Memory B cell (primary cell): ENCODE measurements at places on chromosomes 13 and 19.

DNA sequence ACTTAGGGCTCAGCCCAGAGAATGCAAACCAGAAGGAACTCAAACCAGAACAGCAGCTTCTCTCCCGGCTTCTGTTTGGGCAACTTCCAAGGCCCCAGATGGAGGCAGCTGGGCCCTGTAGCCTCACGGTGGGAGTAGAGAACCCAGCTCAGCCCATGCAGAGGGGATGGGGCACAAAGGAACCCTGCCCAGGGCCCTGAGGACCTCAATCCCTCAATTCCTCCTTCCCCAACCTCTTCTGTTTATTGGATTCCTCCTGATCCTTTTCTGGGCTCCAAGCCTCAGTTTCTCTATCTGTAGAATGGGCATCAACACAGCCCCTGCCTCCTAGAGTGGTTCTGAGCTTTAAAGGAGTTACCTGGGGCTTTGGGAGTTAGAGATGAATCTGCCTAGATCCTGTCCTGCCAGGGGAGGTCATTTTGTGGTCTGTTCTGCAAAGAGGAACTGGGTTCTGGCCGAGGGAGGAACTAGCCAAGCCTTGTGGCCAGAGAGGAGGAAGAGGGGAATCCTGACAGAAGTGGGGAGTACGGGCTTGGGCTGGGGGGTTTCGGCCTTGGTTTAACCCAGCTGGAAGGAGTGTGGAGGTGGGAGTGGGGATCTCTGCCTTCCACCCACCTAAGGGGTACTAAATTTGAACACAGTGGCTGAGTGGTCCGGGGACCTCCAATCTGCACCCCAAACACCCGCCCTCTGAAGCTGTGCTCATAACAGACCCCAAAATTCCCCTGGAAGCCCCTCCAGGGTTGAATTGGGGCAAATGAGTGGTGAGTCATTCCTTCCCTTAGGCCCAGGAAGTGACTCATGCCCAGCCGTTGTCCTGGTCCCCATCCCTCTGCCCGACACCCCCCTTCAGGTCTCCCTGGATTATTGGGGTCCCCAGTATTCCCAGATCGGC is 2.7 kb downstream of the ADGRE5 start:
- H3K36me3 ChIP-seq, result peaks cover 4% of the 10 kb centered on the region
- no peaks in the 10 kb centered on the region for H3K27me3 ChIP-seq
- DNase-seq, result peak; percentile 38
- peak overlapping the region; percentile 86 for H3K4me3 ChIP-seq

- H3K4me1 ChIP-seq, result no peaks in the 10 kb centered on the region
- no peaks in the 10 kb centered on the region for H3K36me3 ChIP-seq
- no peak for DNase-seq
- H3K27me3 ChIP-seq, result peaks cover 3% of the 10 kb centered on the region
- no peak overlapping the region for H3K27ac ChIP-seq
These were observed 202.6 kb upstream of the SOX21 start for GRCh38 chr13:94914895-94915294.

DNA sequence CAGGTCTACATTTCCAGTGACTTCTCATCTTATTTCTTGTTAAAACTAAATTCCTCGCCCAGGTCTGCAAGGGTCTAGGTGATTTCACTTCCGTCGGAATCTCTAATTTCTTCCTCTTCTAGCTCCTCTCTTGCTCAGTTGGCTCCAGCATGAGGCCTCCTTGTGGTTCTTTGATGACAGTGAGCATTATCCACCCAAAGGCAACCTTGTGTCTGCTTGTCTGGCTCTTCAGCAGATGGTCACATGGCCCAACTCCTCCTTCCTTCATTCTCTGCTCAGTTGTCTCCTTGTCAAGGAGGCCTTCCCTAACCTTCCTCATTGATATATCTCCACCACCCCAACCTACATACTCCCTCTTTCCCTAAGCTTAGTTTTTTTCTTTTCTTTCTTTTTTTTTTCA is 1391.4 kb downstream of the EFNB2 start:
- H3K4me1 ChIP-seq, result peaks cover 10% of the 10 kb centered on the region
- no peaks in the 10 kb centered on the region for H3K27me3 ChIP-seq
- no peak overlapping the region for H3K4me3 ChIP-seq
- H3K36me3 ChIP-seq, result no peaks in the 10 kb centered on the region

- DNase-seq, result no peak
- no peaks in the 10 kb centered on the region for H3K27me3 ChIP-seq
- no peaks in the 10 kb centered on the region for H3K36me3 ChIP-seq
- no peak overlapping the region for H3K4me3 ChIP-seq
- H3K27ac ChIP-seq, result no peak overlapping the region
- no peaks in the 10 kb centered on the region for H3K4me1 ChIP-seq
These were observed 1362.0 kb downstream of the PCDH9 start for GRCh38 chr13:65868099-65868498.

GRCh38 chr13:49951754-49952535 is 15.8 kb upstream of the SPRYD7 start:
- DNase-seq, result no peak
- peaks cover 10% of the 10 kb centered on the region for H3K4me1 ChIP-seq
- no peak overlapping the region for H3K4me3 ChIP-seq
- H3K36me3 ChIP-seq, result peaks cover 6% of the 10 kb centered on the region

DNA sequence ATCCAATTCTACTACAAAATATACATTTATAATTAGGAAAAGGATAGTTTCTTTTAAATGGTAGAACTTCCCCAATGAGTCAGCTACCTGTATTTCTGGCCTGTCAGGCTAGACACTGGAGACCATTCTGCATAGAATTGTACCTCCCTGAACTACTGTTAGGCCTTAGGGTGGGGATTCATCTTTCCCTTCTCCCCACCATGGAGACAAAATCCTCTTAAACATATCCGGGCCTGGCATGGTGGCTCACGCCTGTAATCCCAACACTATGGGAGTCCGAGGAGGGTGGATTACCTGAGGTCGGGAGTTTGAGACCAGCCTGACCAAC is 24.5 kb upstream of the TPT1 start:
- no peak overlapping the region for H3K4me3 ChIP-seq
- H3K36me3 ChIP-seq, result peaks cover 26% of the 10 kb centered on the region
- no peak for DNase-seq
- no peaks in the 10 kb centered on the region for H3K27me3 ChIP-seq
- peaks cover 24% of the 10 kb centered on the region for H3K4me1 ChIP-seq

GRCh38 chr13:46621792-46622629 is 69.0 kb downstream of the LRCH1 start:
- DNase-seq, result no peak
- no peak overlapping the region for H3K27ac ChIP-seq
- peaks cover 63% of the 10 kb centered on the region for H3K4me1 ChIP-seq
- H3K4me3 ChIP-seq, result peak overlapping the region; percentile 12
- H3K36me3 ChIP-seq, result no peaks in the 10 kb centered on the region

- no peaks in the 10 kb centered on the region for H3K4me1 ChIP-seq
- no peak for DNase-seq
- no peaks in the 10 kb centered on the region for H3K27me3 ChIP-seq
- no peak overlapping the region for H3K4me3 ChIP-seq
- no peak overlapping the region for H3K27ac ChIP-seq
- H3K36me3 ChIP-seq, result no peaks in the 10 kb centered on the region
These were observed 234.2 kb downstream of the PCDH17 start for GRCh38 chr13:57865600-57866294.

- no peak overlapping the region for H3K27ac ChIP-seq
- peaks cover 57% of the 10 kb centered on the region for H3K36me3 ChIP-seq
- no peak for DNase-seq
- no peaks in the 10 kb centered on the region for H3K27me3 ChIP-seq
These were observed 1478.3 kb downstream of the UQCRFS1 start for GRCh38 chr19:27734496-27735220.

DNA sequence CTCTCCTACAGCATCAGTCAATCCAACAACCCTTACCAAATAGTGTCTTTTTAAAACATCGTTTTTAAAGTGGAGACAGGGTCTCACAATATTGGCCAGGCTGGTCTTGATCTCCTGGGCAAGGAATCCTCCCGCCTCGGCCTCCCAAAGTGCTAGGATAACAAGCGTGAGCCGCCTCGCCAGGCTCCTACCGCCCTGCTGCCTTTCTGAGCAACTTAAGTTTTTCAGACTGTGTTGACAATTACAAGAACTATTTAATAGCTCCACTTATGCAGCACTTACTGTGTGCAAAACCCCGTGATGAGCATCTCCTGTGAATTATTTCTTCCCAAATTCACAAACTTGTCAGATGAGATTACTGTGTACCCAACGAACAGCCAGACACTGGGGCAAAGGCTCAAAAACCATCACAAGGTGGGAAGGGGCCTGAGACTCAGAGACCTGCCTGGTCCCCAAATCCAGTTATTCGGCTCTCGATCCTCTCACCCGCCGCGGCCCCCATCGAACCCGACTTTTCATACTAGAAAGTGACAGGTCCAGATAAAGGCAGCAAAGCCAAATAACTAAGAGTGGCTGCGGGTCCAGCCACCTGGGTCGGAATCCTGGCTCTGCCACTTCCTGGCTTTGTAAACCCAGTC is 581 bp downstream of the RPL18 start:
- peaks cover 27% of the 10 kb centered on the region for H3K4me1 ChIP-seq
- no peak for DNase-seq
- H3K4me3 ChIP-seq, result peak overlapping the region; percentile 98
- H3K27me3 ChIP-seq, result no peaks in the 10 kb centered on the region
- peaks cover 17% of the 10 kb centered on the region for H3K36me3 ChIP-seq

DNA sequence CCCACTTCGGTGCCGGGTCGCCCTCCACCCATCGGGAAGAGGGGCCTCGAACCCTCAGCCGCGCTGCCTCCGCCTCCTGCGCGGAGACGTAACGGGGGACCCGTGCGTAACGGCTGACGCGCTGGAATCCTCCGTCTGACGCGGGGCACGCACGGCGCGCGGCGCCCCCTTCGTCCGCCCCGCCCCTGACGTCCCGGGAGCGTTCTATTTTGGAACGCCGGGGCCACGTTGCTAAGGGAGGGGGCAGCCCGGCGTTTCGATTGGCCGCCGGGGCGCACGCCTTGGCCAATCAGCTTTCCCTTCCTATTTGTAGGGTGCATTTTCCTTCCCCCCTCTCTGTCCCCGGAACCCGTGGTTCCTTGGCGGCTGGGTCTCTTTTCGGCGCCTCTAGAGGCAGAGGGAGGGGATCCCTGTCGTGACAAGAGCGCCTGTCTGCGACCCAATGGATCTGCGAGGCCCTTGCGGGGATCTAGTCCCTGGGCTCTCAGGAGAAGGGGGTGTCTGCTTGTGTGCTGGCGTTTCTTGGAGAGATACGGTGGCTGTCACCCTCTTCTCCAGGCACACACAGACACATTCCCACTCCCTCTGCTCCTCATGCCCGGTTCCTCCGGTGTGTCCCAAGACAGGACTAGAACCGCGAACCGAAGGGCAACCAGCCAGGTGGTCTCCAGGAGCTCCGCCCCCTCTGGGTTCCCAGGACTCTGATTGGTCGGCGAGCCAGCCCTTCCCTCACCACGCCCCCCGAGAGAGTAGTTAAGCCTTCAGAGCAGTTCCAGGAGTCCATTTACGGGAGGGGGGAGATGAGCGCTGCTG is 1.5 kb downstream of the FOSB start:
- H3K27me3 ChIP-seq, result peaks cover 9% of the 10 kb centered on the region
- peak overlapping the region; percentile 96 for H3K27ac ChIP-seq
- peak; percentile 94 for DNase-seq
- peak overlapping the region; percentile 91 for H3K4me3 ChIP-seq
- H3K4me1 ChIP-seq, result peaks cover 30% of the 10 kb centered on the region

DNA sequence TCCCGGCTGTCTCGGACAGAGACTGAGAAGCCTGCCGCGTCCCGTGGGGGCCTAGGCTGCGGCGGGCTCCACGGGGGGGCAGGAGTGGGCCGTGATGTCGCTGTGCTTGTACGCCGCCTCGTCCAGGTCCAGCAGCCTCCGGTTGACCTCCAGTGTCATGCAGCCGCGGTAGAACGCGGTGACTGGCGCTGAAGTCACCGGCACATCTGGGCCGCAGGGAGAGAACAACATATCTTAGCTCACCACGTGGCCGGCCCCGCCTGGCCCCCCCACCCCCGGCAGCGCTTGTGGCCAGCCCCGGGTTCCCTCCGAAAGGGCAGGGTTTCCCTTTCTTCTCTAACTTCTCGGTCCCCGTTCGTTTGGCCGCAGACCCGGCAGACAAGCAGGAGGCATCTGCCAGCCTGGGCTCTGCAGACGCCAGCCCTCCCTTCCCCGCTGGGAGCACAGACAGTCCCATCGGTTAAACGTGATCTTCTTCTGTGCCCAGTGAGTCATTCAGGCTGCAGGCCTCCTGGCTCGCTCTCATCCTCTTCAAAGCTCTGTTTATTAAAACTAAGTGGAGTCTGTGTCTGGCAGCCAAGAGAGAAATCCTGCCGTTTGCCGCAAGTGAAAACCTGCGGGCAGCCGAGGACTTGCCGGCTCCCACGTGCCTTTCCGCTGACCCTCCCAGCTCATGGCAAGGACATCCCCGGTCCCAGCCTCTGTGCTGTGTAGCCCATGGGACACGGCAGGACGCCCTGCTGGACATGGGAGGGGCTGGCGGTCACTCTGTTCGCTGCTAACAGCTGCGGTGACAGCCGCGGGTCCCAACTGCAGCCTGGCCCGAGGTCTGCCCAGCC is 42.8 kb downstream of the GAS6 start:
- peaks cover 13% of the 10 kb centered on the region for H3K4me1 ChIP-seq
- no peak overlapping the region for H3K27ac ChIP-seq
- no peak overlapping the region for H3K4me3 ChIP-seq
- H3K27me3 ChIP-seq, result no peaks in the 10 kb centered on the region
- H3K36me3 ChIP-seq, result peaks cover 11% of the 10 kb centered on the region

DNA sequence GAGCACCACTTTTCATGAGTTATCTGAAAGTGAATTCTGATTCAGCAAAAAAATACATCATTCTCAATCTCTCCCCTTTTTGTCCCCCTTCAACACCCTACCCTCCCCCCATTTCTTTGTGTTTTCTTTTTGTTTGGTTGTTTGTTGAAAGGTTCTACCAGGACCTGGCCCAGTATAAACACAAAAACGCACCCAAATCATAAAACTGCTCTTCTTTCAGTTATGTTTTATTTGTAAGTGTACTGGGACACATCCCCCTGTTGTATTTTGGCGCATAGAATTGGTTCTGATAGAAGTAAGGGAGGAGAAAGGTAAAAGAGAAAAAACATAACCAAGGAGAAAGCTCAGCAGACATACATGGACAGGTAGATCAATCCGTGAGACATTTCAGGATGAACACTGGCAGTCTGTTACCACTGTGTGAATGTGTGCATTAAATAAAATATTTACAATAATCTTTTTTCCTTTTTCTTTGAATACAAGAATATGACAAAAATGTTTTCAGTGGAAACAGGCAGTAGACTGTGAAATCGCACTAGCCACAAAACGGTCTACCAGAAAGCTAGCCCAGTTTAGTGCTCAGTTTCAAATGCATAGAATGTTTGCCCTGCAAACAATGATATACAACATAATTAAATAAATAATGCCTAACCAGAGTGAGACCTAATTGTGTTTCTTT is 4.2 kb downstream of the POU4F1 start:
- no peak overlapping the region for H3K27ac ChIP-seq
- DNase-seq, result no peak
- peaks cover 14% of the 10 kb centered on the region for H3K4me1 ChIP-seq
- no peak overlapping the region for H3K4me3 ChIP-seq
- H3K27me3 ChIP-seq, result peaks cover 39% of the 10 kb centered on the region
